SJSA1 (cell line): ENCODE measurements at places on chromosomes 2 and 18. TPM values are rescaled to one million over a fixed set of nuclear protein-coding genes. Genes with fewer than 3 reads are reported as not detected.

The LYG1 gene
- 0.37 TPM in 1 of 2 replicates, not detected in the other for total RNA-seq

GRCh38 chr2:120786038-120786960 is 50.6 kb downstream of the GLI2 start:
- no peaks in the 10 kb centered on the region for H3K27me3 ChIP-seq
- no peak overlapping the region for H3K4me3 ChIP-seq
- H3K36me3 ChIP-seq: peaks cover 19% of the 10 kb centered on the region
- peaks cover 51% of the 10 kb centered on the region for H3K4me1 ChIP-seq
- no peak for DNase-seq
- H3K27ac ChIP-seq: no peak overlapping the region

DNA sequence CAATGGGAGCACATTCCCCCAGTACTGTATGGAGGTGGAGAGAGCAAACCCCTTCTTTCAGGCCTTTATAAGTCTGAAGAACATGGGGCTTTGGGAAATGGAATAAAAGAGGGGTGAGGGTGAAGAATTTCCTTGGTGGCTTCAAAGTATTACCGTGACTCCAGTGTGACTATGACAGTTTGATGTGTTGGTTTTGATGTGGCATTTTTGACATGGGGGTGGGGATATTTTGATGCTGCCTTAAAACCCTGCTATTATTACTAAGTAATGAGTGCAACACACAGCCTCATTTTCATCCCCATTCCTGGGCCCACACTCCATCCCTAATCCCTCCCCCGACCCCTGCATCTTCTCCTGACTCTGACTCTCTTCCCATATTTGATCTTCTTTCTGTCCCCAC is 23.6 kb downstream of the QPCT start:
- no peak for DNase-seq
- no peaks in the 10 kb centered on the region for H3K36me3 ChIP-seq
- no peak overlapping the region for H3K27ac ChIP-seq
- no peak overlapping the region for H3K4me3 ChIP-seq

The SKOR2 gene
- not detected in 2 replicates for total RNA-seq

The CYP20A1 gene
- 22.2 and 27.2 TPM in 2 replicates for total RNA-seq

- H3K4me1 ChIP-seq: peaks cover 11% of the 10 kb centered on the region; the same call in 1 of the 2 replicates
- no peaks in the 10 kb centered on the region for H3K36me3 ChIP-seq
- no peak overlapping the region for H3K4me3 ChIP-seq
- H3K27me3 ChIP-seq: no peaks in the 10 kb centered on the region
- DNase-seq: no peak
These were observed 37.7 kb downstream of the FBXO48 start for GRCh38 chr2:68429311-68429826.

DNA sequence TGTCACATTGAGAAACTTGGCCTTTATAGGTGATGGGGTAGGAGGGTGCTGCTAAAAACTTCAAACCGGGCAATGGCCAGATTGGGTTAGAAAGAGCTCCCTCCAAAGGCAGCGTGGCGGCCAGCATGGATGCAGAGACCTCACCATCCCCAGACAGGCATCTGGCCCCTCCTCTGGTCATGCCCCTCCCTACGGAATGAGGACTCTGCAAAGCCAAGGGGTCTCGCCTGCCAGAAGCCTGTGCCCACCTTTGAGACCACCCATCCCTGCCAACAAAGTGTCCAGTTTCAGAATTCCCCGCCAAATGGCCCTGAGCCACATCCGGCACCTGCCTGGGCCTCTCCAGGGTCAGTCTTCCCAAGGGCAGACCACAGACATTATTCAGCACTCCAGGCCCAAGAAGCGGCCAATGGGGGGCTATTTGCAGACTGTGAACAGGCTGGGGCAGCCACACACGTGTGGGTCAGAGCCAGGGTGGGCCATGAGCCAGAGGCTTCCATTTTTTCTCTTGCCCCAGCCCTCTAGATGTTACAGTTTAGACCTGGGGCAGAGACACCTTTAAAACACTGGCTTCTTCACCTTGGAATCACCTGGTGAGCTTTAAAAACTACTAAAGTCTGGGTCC is 4.2 kb upstream of the ATP6V1B1 start:
- no peak for DNase-seq
- no peaks in the 10 kb centered on the region for H3K36me3 ChIP-seq
- H3K4me1 ChIP-seq: no peaks in the 10 kb centered on the region
- H3K4me3 ChIP-seq: no peak overlapping the region
- H3K27ac ChIP-seq: no peak overlapping the region
